ENCODE measurements at places on chromosomes 2 and 18. TPM values are rescaled to one million over a fixed set of nuclear protein-coding genes. Genes with fewer than 3 reads are reported as not detected.

SLC30A3 gene
- 3.4 TPM for total RNA-seq

NT5C1B gene
- not detected for total RNA-seq

TSPYL6 gene
- total RNA-seq, result not detected

IL36RN gene
- 0.06 TPM for total RNA-seq

KATNAL2 gene
- total RNA-seq, result 1.9 TPM

EN1 gene
- 1.1 TPM for total RNA-seq

Measured in A549 treated with CpdA at 1 μM for 4 hours (cell line).